HFF-Myc (cell line): ENCODE measurements at places on chromosomes 16 and 17.
A peak's percentile ranks its signal among the peaks of the same experiment; 100 is the strongest.

DNA sequence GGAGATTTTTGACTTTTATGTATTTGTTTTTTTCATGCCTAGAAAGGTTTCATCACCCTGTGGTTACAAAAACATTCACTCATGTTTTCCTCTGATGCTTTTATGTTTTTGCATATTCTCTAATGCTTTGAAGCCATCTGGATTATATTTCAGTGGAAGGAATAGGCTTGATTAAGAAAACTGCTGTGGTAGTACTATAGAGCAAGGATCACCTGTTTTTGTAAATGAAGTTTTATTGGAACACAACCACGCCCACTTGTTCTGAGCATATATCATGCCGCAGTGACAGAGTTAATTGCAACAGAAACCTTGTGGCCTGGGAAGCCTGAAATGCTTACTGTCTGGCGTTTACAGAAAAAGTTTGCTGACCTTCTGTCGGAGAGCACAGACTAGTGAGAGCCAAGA is 11.5 kb downstream of the COX10 start:
- peak; percentile 29 for DNase-seq

GRCh38 chr16:13438064-13438463 is 481.9 kb upstream of the ERCC4 start:
- no peak for DNase-seq

GRCh38 chr16:31200821-31201568 is 1.6 kb downstream of the PYCARD start:
- peak; percentile 21 for DNase-seq

DNA sequence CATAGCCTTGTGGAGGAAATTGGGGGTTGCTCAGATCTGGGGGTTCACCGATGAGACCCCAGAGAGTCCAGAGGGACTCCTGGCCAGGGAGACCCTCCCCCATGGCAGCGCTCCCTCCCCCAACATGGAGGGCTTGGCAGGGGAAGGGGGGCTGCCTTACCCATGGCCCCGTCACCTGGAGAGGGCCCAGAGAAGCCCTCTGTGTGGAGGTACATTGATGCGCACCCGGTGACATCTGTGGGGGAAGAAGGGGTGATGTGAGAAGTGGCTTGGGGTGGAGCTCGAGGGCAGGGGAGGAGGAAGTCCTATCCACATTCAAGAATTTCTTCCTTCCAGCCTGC is 16.2 kb downstream of the ETV4 start:
- DNase-seq, result no peak

DNA sequence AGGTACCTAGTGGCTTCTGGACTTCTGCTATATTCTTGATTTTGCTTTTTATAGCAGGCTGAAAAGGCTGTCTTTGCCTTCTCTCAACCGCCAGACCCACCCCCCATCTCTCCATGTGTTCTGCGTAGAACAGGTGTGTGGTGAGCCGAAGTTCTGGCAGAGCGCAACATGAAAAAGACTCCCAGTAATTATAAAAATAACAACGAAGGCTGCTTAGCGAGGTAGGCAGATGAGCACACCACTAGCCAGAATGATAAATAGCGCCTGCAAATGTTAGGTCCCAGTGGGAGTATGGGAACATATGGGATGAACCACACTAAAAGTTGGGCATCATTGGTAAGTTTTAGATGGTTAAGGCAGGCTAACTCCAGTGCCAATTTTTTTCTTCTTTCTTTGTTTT is 14.0 kb upstream of the RBFOX1 start:
- DNase-seq, result no peak

DNA sequence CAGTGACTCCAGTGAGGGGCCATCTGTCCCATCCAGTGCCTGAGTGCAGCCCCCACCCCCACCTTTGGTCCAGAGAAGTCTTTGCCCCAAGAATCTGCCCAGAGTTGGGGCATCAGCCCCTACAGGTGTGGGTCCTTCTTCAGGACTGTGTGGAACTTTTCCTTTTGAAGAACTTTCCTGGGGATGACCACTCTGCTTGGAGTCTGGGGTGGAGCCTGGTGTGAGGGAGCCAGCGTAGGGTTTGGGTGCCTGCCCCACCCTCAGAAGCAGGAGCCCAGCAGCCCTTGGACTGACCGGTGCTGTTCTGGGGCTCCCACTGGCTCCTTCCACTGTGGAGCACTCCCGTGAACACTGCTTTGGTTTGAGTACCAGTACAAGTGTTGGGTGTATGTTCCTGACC is 19.3 kb downstream of the MPRIP start:
- no peak for DNase-seq

GRCh38 chr16:87832741-87833502 is 36.4 kb downstream of the SLC7A5 start:
- DNase-seq, result no peak

GRCh38 chr17:80759377-80759673 is 214.7 kb downstream of the RPTOR start:
- DNase-seq, result no peak

DNA sequence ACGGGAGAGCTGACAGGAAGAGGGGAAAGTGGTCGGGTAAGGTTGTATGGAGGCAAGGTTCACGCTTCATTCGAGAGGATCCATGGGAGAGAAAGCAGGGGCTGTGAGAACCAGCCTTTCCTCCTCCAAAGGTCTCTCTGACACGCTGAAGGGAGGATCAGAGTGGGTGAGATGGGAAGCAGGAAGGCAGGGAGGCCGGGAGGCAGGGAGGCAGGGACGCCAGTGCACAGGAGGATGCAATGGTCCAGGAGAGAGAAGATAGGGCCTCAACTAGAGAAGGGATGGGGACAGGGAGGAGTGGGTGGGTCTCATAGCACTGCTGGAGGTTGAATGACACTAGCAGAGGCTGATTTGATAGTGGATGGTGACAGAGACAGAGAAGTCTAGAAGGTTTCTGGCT is 54.1 kb downstream of the PIMREG start:
- no peak for DNase-seq

DNA sequence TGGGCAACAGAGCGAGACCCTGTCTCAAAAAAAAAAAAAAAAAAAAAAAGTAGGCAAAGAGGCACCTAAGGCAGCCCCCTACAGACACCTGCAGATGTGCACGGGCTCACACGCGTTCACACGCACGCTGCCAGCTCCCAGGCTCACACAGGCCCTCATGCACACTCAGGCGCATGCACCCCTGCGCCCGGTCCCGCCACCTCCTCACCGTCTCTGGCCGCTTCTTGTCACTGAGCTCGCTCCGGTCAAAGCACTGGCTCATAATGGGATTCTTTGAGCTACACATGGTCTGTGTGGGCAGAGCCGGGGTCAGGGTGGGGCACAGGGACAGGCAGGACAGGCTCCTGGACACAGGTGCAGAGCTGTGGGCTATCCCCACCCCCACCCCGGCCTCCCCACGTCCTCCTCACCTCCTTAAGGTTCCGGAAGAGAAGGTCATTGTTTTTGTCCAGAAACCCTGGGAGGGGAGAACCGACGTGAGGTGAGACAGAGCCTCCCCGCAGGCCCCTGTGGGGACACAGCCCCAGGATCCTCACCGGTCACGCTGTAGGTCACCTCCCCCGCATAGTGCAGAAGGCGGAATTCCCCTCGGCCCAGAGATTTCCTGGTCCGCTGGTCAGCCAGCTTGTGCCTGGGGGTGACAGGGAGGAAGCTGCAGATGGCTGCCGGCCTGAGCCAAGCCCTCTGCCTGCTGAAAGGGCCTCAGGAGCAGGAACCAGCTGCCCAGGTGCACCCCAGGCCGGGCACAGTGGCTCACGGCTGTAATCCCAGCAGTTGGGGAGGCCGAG is 17.9 kb downstream of the MYO1C start:
- no peak for DNase-seq

GRCh38 chr17:65029605-65030336 is 26.8 kb downstream of the GNA13 start:
- DNase-seq, result no peak

DNA sequence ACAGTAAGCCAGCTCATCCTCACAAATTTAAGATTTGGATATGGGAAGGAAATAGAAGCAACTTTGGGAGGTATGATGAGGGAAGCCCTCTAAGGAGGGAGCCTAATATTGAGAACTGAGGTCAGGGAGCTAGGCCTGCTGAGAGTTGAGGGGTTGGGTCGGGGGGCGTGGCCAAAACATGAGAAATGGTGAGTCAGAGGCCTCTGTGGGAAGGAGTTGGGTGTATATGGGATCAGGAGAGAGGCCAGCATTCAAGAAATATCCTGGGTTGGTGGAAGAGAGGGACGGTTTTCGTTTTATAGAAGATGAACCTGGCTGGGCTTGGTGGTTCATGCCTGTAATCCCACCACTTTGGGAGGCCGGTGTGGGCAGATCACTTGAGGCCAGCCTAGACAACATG is 48.4 kb downstream of the CLEC16A start:
- DNase-seq, result no peak

GRCh38 chr17:35578929-35579432 is 610 bp upstream of the PEX12 start:
- DNase-seq, result no peak

- no peak for DNase-seq
Observed at GRCh38 chr17:80774643-80775281, 216.9 kb upstream of the CHMP6 start.

DNA sequence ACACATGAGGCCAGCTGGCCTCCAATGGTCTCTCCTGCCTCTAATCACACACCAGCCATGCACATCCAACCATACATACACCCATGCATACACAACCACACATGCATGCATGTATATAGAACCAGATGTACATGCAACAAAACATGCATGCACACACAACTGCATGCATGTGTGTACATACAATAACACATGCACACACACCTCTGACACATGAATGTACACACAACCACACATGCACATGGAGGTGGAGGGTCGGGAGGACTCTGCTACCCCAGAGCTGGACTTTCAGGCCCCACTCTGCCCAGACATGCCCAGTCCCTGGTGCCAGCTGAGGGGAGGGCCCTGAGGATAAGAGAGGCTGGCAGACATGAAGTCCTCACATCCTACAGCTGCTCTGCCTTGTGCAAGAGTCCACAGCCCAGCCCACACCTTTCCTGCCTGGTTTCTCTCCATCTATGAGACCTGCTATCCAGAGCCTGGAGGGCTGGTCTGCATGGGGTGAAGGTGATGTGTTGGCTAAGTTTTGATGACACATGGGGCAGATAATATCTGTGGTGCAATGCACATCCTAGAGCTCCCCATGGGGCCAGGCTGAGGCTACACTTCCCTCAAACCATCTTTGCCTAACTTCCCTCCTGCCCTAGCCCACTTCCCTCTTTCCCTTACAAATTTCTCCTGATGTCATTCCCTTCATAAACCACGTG is 50.9 kb upstream of the SDK2 start:
- DNase-seq, result no peak

GRCh38 chr17:51846566-51846965 is 311.9 kb downstream of the CA10 start:
- DNase-seq, result no peak

DNA sequence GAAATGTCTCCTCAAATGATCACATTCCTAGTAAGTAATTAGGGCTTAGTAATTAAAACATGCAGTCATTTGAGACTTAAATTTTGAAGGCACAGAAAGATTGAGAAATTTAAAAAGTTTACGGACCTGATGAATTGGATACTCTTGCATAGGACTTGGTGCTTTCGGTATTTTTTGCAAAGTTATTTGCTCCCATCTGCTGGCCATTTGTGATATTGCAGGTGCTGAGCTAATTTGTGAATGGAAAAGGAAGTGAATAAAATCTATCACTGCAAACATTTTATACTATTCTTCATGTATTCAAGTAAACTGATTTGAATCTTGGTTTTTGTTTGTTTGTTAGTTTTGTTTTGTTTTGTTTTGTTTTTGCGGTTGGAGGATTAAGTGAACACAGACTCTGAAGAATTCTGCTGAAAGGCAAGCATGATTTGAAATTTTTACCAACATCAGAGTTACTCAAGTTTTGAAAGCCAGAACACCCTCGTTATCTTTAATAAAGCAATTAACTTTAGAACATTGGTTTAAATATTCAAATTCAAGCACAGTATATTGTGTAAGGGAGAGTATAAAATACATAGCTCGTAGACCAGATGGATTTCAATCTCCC is 689.5 kb upstream of the RBFOX1 start:
- peak; percentile 24 for DNase-seq

- DNase-seq, result no peak
Observed at GRCh38 chr17:37045351-37045922, 96.7 kb downstream of the AATF start.

DNA sequence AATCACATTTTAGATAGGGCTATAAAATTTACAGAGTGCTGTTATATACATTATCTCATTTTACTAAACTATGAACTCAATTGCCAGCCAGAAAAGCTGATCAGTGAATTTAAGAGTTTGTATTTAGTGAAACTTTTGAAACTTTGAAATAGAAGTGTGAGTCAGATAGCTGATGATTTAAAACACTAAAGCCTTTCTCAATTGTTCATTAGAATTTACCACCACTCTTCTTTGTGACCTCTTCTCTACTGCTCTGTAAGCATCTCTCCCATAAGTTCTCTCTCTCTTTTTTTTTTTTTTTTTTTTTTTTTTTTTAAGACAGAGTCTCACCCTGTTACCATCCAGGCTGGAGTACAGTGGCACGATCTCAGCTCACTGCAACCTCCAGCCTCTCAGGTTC is 43.7 kb downstream of the GOSR1 start:
- no peak for DNase-seq

DNA sequence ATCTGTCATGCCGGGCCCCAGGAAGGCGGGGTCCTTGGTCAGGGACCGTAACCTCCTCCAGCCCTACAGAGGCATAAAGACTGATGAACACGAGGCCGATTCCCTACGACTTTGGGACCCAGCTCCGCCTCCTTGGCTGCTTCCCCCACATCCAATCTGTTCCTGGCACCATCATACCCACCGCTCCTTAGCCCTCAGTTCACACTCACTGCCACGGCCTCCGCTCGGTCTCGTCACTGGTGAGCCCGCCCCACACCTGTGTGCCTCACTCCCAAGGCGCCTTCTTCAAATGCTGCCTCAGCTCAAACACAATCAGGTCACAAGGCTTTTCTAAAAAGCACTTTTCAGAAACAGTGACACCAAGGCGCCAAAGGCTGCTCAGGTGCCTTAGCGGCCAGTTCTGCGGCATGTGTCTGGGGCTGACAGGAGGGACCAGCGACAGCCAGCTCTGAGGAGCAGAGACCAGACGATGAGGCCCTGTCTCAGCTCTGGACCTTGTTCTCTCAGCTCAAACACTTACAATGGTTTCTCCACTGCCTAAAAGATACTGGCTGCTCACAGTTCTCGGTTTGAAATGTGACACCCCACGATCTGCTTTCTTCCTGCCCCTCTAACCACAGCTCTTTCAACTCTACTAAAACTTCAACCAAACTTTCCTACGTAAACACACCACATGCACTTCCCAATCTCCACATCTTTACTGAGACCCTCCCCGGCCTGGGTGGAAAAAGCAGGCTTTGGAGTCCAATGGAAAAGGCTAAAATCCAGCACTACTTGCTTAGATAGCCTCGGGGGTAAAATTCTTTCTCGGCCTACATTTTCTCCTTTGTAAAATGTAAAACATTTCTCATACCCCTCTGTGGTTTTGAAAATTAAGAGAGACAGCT is 33.2 kb downstream of the CYB5D2 start:
- peak; percentile 67 for DNase-seq

GRCh38 chr17:17366941-17367875 is 64.0 kb downstream of the NT5M start:
- DNase-seq, result no peak

DNA sequence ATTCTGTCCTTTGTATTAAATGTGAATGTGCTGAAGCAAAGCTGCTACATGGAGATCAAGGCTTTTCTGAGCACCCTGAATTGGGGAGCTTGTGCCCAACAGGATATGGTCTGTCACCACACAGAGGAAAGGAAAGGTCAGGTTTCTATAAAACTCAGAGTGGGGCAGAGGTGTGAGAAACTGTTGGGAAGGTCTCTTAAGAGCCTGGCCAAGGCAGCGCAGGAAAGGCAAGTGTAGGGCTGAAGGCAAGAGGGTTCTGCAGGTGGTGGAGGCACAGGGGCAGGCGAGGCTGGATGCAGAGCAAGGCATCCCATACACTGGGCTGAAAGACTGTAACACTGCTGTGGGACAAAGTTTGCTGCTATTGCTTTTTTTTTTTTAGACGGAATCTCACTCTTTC is 8.1 kb downstream of the COX6A2 start:
- no peak for DNase-seq
